NCI-H510A treated with DMSO at 0.1 percent for 48 hours (cell line): ENCODE measurements at places on chromosomes 16 and 17.
A peak's percentile ranks its signal among the peaks of the same experiment; 100 is the strongest.

DNA sequence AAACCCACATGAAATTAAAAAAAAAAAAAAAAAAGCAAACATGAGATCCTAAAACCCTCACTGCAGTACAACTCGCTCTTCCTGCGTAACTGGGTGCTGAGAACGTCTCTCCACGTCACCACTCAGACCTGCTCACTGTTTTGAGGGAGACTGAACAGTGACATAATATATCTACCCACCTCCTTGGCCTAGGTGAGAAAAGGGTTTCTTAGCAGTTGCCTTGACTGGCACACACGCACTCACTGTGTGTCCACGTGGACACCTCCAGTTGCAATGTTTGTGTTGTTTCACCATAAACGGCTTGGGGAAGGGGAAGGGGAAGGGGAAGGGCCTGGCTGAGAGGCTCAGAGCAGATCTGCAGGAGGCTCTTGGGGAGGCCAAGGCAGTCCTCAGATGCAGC lies 32.0 kb downstream of the FANCA start:
- DNase-seq: no peak

GRCh38 chr16:68416057-68417046 lies 32.0 kb downstream of the SMPD3 start:
- DNase-seq: peak; percentile 83

DNA sequence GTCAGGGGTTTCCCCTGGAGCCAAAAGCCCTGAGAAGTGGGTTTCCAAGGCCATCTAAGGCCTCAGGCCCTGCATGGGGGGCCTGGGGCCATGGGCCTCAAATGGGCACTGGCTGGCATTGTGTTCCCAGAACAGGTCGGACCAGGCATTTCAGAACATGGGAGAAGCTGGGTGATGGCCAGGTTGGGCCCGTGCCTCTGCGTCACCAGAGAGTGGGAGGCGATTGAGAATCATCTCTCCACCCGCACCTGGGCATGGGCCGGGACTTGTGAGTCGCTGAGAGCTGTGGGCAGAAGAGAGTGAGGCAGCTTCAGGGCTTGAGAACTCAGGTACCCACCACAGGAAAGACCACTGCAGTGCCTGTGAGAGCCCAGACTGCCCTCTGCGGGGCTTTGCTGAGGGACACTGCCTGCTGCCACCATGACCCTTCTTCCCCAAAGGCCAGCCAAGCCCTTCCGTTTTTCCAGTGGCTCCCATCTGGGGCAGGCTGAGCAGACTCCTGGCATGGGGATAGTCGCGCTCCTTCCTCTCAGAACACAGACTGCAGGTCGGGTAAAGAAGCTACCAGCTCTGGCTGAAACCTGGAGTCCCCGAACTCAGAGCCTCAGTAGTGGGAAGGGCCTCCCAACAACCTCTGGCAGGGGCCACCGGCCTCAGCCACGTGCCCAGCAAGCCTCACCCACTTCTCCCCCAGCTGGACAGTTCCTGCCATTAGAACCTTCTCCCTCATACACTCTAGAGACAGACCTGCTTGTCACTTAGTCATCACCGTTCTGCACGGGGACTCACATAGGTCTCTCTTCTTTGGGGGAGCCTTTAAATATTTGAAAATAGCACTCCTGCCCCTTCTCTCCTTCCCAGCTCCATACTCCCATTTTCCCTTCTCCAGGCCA lies 1.6 kb downstream of the RAB11FIP4 start:
- DNase-seq: no peak

DNA sequence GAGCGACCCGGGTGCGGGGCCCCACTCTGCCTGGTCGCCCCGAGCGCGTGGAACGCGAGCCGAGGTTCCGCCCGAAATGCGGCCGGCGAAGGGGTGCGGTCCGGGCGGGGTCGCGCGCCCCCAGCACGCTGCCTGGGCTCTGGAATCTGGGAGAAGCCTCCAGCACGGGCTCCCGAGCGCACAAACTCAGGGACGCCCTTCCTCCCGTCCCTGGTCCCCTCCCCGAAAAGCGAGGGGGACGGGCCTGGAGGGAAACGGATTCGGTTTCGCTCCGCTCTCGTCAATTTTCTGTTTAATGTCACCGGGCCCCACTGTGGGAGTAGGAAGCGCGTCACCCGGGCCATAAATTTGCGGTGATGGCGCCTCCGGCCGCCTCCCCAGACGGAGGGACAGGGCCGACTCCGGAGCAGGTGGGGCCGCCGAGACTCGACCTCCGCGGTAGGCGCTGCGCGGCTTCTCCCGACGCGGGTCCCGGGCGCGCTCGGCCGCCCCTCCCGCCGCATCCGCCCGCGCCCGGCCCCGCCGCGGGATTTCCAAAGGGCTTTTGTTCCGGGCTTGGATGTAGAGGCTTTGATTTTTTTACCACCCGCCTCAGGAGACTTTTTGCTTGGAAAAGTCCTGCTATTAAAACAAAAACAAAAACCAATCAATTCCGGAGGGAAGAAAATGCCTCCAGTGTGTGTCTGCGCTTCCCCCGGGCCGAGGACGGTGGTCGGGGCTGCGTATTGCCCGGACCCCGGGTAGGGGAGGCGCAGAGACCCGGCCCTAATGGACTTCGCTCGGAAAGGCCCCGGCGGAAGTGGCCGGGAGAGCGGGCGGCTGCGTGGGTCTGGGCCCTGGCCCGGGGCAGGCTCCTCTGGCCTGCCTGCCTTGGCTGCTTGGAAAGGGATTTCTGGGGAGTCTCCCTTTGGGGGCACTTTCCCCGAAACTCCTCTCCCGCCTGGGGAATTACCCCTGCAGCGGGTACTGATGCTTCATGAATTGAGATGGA lies 7.9 kb upstream of the BAHCC1 start:
- DNase-seq: peak; percentile 21

GRCh38 chr17:82217530-82218204 lies 5.0 kb upstream of the CCDC57 start:
- no peak for DNase-seq

DNA sequence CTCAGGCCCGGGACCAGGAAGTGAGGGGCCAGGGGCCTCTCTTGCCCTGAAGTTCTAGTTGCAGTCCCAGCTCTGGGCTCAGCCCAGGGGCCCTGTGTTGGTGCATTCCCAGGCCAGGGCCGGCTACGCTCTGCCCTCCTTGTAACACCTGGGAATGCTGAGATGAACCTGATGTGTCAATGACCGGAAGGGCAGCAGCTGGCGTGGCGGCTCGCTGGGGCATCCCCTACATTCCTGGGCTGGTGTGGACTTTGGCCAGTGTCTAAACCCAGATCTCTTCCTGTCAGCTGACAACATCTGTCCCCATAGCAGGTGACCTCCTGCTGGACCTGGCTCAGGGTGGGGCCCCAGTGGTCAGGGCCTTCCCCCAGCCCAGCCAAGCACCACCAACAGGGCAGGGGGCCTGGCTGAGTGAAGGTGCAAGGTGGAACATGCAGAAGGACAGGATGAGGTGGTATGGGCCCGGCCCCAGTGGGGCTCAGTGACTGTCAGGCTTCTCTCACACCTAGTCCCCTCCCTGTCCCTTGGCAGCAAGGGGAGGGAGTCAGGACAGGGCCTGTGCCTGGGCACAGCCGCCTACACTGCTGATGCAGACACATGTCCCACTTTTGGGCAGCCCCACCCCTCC lies 15.9 kb downstream of the FAM83G start:
- DNase-seq: no peak

DNA sequence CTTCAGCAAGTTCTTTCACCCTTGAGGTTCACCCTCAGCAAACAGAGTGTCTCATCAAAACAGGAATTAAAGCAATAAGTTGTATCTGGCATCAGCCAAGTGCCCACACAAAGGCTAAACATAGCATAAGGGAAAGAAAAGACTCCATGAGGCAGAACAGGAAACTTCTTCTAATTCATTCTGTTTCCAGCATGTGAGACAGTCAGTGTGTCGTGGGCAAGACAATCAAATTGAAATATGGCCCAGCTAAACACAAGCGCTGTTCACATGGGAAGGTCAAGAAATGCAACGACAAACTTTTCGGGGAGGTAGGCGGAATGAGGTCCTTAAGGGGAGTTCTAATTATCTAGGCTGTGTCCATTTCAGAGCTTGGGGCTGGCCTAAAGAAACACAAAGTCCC lies 393.4 kb downstream of the HAPSTR1 start:
- DNase-seq: no peak

DNA sequence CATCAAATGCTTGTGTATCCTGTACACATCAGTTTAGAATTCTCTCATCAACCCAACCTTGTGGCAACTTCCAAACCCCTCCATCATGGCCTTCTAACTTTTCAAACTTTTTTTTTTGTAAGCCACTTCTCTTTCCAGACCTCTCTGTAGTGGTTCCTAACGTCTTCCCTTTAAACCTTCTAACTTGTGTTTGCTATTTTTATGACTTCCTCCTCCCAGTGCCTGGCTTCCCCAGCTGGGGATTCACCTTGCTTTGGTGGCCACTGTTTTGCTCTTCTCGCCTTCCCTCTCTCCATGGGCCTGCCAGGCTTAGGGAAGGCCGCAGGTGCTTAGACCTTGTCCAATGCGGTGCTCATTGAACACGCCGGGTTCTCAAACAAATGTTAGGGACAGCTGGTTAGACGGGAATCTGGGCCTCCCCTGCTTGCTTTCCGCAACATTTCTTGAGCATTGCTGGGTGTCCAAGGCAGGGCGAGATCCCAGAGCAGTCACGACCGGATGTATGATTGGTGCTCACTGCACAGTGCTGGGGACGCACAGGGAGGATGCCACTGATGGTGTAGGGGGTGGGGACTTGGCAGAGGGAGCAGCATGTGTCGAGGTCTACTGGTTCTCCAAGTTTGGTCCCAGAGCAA lies 1.1 kb upstream of the XYLT2 start:
- DNase-seq: peak; percentile 74

- DNase-seq: no peak
Measured at GRCh38 chr17:10724546-10725195, 5.2 kb downstream of the TMEM220 start.

DNA sequence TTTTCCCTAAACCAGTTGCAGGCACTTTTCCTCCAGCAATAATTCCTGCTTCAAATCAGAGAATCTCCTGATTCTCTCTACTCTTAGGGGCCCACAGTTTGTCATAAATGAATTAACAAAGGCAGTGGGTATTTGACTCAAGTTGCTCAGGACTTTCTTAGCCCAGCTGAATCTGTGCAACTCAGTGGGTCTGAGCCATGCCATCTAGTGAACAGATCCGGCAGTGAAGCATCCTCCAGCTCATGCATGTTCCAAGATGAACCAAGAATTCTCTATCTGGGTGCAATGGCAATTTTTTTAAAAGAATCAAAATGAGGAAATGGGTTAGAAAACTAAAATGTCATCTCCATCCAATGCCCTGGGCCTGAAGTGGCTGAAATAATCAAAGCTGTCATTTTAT lies 575.2 kb upstream of the CDH11 start:
- DNase-seq: no peak

DNA sequence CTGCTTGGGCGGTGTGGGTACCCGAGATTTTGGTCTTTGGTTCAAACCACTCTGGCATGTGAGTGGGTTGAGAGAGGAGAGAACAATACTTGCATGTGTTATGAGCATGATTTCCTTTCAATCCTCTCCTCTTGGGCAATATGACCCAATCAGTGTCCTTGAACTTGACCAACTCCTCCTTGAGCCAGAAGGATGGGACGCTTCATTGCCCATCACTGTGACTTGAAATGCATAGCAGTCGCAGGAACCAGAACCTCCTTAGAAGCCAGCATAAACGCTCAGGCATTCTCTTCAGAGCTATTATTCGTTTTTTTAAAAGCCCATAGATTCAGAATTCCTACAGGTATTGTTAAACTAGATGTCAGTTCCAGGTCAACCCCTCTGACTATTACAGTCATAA lies 367.4 kb downstream of the HAPSTR1 start:
- DNase-seq: no peak

DNA sequence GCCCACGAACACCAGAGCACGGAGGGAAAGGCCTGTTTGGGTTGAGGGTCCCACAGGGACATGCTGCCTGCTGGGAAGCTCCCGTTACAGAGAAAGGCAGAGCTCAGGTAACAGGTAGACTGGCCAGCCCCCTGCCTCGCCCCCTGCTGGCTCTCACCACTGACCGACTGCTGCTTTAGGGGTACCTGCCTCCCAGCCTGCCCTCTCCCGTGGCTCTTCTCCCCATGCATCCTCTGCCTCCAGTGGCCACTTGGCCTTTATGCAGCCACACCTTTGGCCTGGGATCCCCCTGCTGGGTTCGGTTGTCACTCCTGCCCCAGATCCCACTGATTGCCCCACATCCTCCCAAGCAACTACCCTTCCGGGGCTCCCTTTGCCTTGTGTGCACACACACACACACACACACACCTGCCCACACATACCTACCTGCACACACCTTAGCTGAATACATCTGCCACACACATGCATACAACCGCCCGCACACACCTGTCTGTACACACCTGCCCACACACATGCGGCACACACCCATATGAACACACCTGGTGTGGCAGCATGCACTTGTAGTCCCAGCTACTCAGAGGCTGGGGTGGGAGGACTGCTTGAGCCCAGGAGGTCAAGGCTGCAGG lies 7.1 kb downstream of the MCRIP1 start:
- DNase-seq: no peak

DNA sequence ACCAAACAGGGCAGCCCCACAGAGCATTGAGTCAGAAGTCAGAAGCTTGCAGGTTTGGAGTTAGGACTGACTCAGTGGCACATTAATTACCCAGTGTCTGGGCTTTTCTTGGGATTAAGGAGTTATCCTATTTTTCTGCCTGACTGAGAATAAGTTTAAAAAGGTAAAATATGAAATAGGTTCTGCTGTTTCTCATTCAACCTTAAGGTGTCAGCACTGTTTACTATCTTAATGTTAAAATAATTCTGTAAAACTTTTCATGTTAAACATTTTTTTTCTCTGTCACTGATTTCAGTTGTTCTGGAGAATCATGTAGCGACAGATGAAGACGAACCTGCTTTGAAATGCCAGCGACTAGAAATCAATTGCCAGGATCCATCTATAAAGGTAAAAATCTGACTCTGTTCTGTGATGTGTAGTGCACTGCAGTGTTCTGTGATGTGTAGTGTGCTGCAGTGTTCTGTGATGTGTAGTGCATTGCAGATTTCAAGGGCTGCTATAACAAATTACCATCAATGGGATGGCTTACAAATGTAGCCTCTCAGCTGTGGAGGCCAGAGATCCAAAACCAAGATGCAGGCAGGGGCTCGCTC lies 128.0 kb downstream of the LAT start:
- DNase-seq: no peak

DNA sequence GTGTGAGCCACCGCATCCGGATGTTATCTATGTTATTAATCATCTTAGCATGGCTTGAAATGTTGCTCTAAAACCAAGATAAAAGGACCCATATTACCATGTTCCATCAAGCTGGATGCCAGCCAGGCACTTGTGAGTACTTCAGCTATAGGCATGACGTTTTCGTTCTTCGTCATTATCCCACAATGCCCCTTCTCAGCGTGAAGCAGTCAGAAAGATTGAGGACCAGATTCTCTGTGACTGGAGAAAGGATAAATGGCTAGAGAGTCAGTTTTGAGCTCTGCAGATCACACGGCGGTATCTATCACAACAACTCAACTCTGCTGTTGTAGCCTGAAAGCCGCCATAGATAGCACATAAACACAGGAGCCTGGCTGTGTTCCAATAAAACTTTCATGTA lies 29.8 kb upstream of the LCMT1 start:
- no peak for DNase-seq

- no peak for DNase-seq
Measured at GRCh38 chr16:71943887-71944286, 48.6 kb downstream of the IST1 start.

GRCh38 chr16:1706386-1707192 lies 594 bp downstream of the MAPK8IP3 start:
- DNase-seq: no peak
